ENCODE measurements at places on chromosomes 5 and 9.
A peak's percentile ranks its signal among the peaks of the same experiment; 100 is the strongest.

DNA sequence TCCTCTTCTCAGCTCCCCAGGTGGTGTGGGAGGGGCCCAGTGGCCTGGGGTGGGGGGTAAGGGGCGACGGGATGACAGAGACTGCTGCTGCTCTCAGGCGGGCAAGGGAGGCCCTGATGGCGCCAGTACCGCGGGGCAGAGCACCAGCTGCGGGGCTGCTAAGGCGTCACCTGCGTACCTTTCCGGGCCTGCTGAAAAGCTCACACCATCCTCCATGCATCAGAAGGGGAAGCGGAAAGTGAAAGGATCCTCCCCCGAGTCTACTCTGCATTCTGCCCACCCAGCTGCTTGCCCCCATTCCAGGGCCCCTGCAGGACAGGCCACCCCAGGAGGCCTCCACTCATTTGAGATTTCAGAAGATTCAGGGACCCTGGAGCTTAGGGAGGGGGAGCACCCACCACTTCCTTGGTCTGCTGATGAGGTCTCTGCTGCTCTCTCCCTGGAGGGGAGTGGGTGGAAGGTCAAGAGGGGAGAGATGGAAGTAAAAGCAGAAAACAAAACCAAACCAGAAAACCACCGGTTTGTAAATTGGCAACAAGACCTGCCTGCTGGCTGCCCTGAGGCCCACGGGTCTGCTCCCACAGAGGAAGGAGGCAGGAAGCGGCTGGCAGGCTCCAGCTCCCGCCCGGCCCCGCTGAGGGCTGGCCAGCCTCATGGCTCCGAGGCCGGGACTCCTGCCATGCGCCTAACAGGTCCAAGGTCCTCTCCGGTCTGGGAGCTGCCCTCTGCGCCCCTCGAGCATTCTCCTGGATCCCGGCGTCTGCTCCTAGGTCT is 33.6 kb downstream of the PRRT1B start:
- peak; percentile 27 for DNase-seq

DNA sequence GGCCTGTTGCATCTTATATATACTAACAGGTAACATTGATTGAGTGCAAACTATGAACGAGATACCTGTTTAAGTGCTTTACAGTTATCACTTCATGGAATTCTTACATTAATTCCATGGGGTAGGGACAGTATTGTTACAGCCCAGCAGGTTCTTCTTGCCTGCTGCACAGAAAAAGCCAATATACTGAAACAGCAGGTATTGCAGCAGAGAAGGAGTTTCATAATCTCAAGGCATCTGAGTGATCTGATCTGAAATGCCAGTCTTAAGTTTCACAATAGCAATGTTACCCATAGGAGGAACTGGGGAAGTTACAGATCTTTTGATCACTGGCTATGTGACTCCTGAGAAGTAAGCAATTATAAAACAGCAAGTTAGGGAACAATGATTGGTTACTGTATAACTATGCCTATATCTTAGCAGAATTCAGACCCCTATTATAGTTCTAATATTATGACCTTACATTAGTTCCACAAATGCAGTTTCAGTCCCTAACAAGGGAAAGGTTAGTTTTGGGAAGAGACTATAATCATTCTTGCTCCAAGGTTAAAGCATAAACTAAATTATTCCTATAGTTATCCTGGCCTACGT is 126.5 kb upstream of the BNC2 start:
- no peak for DNase-seq

- no peak for DNase-seq
Observed at GRCh38 chr5:59416451-59416850, 477.1 kb downstream of the PDE4D start.

GRCh38 chr9:30075451-30076199 is 2308.8 kb upstream of the ACO1 start:
- no peak for DNase-seq

DNA sequence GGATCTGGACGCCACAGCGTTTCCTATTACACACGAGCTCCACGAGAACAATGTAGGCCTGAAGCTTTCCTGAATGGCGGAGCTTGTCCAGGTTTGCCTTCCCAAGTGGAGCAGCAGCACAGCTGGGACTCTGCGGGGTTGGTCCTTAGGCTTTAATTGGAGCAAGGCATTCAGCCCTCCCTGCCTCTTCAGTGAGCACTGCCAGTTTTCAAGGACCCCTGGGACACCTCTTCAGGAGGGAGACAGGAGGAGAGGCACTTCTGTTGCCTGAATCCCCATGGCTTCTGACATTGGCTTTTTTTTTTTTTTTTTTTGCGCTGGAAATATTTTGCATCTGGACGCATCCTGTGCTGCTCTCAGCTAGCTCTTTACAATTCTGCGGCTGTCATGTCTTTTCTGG is 179.4 kb downstream of the SEMA6A start:
- no peak for DNase-seq

DNA sequence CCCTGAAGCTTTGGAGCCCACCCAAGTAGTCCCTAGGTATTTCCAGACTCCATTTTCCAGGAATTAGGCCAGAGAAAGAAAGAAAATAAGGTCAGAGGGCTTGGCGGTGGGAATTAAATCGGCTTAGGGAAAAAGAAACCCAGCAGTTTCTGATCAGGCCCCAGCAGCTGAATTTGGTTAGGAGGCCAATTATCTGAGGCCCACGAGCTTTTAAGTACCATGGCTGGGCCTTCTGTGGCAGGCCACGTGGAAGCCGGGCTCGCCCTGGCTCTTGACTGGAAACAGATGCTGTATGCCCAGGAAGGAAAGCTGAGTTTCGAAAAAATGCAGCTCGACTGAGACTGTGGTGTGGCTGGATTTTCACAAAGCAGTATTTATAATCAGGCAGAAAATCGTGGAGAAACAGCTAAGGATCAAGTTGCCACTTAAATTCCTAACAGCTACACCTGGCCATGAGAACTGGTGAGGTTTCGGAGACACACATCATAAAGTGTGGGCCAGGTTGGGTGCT is 75.1 kb upstream of the PANK3 start:
- no peak for DNase-seq

- DNase-seq = peak; percentile 63
Observed at GRCh38 chr9:33466565-33467495, 6.9 kb downstream of the NOL6 start.

GRCh38 chr5:92023555-92023954 is 640.4 kb upstream of the ARRDC3 start:
- no peak for DNase-seq

GRCh38 chr9:121133104-121133816 is 58.5 kb downstream of the CNTRL start:
- DNase-seq = peak; percentile 75

DNA sequence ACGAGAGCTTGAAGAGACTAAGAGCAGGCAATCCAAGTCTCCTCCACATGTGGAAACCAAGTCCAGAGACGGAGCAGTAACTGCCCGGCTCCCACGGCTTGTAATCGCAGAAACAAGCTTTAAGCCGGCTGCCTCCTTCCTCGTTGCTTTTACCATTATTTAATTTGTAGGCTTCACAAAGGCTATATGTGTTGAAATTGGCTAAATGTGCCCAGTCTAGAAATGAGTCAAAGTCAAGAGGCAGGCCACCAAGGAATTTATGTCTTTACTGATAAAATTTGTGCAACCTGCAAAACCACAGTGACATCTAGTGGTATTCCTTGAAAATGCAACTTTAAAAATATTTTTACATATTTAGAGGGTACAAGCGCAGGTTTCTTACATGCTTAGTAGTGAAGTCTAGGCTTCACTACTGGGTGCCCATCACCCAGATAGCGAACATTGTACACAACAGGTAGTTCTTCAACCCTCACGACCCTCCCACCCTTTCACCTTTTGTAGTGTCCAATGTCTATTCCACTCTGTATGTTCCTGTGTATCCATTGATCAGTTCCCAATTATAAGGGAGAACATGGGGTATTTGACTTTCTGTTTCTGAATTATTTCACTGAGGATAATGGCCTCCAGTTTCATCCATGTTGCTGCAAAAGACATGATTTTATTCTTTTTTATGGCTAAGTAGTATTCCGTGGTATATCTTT is 33.5 kb upstream of the EBF1 start:
- DNase-seq = no peak

- no peak for DNase-seq
Observed at GRCh38 chr5:137186759-137187461, 312.2 kb downstream of the SPOCK1 start.

DNA sequence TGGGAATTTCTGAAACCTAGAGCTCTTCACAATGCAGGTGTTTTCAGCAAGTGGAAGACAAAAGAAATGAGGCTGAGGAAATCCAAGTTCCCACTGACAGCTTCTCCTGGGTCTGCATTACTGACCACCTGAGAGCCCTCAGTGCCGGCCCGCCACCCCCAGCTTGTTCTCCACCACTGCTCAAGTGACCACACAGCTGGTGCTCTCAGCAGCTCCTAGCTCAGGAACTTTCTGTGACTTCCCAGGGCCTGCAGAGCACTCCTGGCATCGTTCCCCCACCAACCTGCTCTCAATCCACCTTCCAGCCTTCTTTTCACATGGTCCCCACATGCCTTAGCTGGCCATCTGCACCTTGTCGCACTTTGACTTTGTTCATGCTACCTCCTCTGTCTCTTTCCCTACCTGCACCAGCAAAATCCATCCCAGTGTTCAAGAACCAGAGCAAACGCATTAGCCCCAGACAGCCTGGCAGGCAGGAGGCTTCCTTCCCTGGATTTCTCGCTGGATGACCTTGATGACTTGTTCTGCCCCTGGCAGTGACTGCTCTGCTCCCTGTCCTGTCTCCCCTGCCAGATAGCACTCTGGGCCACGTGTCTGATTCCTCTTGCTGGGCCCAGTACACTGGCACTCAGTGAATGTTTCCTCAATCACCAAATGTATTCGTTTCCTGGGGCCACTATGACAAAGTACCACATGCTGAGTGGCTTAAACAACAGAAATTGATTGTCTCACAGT is 35.1 kb upstream of the NANS start:
- DNase-seq = no peak

GRCh38 chr5:135439231-135440205 is 7.6 kb downstream of the DCANP1 start:
- no peak for DNase-seq

- DNase-seq = no peak
Observed at GRCh38 chr5:10286162-10286861, 21.4 kb downstream of the CMBL start.
